ENCODE measurements at places on chromosomes 16 and 17. TPM values are rescaled to one million over a fixed set of nuclear protein-coding genes. Genes with fewer than 3 reads are reported as not detected.
A peak's percentile ranks its signal among the peaks of the same experiment; 100 is the strongest.

- DNase-seq = no peak
Measured at GRCh38 chr17:30161601-30162000, 45.0 kb downstream of the NSRP1 start.

DNA sequence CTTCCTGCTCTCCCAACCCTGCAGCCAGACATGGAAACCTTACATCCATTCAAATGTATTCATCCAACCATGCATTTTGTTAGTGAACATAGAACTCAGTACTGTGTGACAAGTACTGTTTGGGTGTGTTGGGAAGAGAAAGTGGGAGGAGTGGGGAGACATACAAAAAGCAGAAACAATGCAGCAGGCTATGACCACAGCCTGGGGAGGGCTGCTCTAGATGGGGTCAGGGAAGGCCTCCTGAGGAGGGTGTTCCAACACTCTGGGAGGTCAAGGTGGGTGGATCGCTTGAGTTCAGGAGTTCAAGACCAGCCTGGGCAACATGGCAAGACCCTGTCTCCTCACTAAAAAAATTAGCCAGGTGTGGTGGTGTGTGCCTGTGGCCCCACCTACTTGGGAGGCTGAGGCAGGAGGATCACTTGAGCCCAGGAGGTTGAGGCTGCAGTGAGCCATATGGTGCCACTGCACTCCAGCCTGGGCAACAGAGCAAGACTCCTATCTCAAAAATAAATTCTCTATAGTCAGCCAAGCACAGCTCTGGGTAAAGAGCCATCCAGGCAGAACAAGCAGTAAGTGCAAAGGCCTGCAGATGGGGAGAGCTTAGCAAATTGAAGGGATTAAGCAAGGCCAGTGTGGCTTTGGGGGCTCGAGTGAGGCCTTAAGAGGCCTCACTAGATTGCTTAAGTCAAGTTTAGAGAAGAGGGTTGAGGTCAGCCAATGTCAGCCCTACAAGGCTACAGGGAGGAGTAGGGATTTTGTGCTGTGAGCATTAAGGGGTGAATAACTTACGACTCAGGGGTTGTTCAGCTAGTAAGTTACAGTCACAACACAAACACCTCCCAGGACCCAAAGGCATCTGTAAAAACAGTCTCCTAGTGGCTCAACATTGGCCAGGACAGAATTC is 5.5 kb downstream of the SLC13A2 start:
- no peak for DNase-seq

DNA sequence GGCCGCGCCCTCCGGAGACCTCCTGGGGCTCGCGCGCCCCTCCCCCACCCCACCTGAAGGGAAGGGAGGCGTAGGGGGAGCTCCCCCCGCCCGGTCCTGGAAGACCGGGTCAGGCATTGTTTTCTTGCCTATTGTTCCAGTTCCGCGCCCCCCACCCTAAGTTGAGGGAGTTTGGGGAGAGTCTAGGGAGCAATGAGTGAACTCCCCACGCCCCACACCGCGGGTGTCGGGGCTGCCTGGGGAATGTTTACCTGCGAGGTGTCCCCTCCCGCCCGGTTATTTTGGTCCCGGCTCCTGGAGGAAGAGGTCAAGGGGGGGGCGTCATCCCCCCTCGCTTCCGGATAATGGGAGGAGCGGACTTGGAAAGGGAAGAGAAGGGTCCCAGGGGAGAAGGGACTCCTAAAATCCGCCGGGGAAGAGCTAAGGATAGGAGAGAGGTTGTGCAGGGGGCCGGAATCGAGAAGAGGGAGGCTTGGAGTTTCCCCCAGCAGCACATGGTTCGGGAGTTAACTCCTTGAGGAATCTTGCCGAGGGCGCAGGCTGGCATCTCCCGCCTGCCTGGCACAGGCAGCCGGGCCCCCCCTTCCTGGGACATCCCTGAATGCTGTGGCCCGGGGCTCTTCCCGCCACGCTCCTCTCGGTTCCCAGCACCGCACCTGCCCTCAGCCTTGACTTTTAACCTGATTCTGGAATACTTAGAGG is 881 bp downstream of the MLLT6 start:
- DNase-seq = peak; percentile 87

CARD14 gene
- polyA plus RNA-seq = 1.8 TPM

CCL7 gene
- not detected for polyA plus RNA-seq

DNA sequence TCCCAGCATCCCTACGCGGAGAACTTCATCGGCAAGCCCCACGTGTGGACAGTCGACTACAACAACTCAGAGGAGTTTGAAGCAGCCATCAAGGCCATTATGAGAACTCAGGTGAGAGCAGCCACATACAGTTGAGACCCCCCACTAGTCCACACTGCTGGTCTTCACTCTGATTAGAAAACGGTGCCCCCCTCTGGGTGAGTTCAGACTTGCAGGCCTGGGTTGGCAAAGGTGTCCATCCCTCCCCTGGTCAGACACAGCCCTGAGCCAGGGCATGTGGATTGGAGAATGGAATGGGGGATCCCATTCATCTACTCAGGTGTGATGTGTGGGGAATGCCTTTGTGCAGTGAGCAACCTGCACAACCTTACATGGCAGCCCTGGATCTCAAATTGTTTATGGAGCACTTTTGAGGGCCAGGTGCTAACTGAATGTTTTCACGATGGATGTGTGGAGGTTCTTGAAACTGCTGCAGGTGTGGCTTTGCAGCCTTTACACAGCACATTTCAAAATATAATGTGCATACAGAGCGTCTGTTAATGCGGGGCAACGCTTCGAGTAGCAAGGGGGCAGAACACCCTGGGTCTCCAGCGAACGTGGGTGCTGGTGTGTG is 72.6 kb downstream of the MGAT5B start:
- DNase-seq = no peak

DNA sequence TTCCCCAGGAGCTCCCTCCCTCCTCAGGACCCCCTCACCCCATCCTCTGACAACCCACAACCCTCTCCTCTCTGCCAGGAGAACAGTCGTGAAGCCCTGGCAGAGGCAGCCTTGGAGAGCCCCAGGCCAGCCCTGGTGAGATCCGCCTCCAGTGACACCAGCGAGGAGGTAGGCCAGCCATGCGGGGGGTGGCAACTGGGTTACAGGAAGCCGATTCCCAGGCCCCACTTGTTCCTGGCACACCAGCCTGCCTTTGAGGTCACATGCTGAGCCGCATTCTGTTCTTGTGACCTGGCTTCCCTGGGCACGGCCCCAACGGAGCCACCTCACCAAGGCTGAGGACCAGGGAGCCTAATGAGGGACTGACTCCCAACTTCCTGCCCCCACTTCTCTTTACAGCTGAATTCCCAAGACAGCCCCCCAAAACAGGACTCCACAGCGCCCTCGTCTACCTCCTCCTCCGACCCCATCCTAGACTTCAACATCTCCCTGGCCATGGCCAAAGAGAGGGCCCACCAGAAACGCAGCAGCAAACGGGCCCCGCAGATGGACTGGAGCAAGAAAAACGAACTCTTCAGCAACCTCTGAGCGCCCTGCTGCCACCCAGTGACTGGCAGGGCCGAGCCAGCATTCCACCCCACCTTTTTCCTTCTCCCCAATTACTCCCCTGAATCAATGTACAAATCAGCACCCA is 7.9 kb downstream of the NAT9 start:
- peak; percentile 81 for DNase-seq

DNA sequence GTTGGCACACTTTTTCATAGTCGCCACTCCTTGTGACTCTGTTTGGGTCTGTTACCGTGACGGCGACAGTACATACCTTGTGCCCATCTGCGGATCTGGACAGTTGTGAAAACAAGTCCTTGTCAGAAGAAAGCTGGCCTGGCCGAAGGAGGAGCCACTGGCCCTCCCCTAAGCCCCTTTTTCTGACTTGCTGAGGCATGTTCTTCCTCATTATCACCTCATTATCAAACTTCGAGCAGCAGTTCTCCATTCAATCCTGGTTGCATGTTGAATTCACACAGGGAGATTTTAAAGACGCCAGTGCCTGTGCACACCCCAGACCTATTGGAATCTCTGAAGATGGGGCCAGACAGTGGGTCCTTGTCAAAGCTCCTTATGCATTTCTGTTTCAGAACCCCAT is 61.1 kb downstream of the CYLD start:
- no peak for DNase-seq

DNA sequence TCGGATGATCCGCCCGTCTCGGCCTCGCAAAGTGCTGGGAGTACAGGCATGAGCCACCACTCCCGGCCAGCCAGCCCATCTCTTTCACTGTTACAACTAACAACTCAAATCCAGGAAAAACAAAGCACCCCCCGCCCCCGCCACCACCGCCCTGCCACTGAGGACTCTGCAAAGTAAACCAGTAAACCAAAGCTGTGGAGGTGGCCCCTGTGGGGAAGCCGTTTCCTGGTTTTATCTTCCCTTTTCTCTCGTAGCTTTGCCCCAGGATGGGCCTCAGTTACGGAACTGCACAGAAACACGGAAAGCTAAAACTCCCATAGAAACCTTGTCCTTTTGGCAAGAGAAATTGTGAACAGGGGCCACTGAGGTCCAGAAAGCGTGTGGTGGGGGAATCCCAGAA is 17.5 kb downstream of the CHMP6 start:
- no peak for DNase-seq

KRT20 gene
- polyA plus RNA-seq = 1,227 TPM

C17orf78 gene
- not detected for polyA plus RNA-seq

DNA sequence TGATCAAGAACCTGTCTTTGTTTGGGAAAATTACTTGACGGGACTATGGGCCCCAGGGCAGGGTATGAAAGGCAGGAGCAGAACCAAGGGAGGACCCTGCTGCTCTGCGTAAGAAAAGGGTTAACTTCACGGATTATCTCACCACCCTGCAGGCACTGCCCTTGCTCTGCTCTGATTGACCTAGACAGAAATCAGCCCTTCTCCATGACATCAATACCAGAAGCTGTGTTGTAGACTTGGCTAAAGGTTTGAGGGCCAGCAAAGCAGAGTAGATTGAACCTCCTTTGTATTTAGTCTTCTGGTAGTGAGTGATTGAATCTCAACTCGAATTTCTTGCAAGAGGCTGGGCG is 52.9 kb upstream of the ETV4 start:
- no peak for DNase-seq

DPEP1 gene
- polyA plus RNA-seq = 0.92 TPM

TM4SF5 gene
- 11.1 TPM for polyA plus RNA-seq

- DNase-seq = no peak
Measured at GRCh38 chr17:1002771-1003555, 6.0 kb downstream of the TIMM22 start.

HBA2 gene
- 7.1 TPM for polyA plus RNA-seq

LRRC36 gene
- not detected for polyA plus RNA-seq

GRCh38 chr16:86868786-86869185 is 290.4 kb downstream of the FOXL1 start:
- no peak for DNase-seq

GRCh38 chr16:3183445-3184139 is 4.4 kb upstream of the OR1F1 start:
- no peak for DNase-seq

GRCh38 chr16:58318391-58318790 is 23.6 kb upstream of the PRSS54 start:
- no peak for DNase-seq

DNA sequence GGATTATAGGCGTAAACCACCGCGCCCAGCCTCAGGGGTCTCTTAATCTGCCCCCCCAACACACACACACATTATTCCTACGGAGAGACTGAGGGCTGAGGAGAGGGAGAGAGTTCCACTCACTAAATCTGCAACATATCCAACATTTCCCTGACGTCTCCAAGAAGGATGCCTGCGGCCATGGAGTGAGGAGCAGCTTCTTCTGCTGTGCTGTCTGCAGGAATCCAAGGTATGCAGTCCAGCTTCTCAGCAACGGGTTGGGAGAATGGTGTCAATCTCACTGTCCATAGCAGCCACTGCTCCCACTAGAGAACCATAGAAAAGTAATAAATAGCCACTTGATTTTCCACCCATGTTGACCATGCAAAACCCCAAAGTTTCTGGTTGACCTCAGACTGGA is 5.1 kb upstream of the PLXDC1 start:
- DNase-seq = no peak

- DNase-seq = peak; percentile 27
Measured at GRCh38 chr17:58320570-58321323, 7.8 kb downstream of the TSPOAP1 start.

- no peak for DNase-seq
Measured at GRCh38 chr16:77761204-77761603, 27.2 kb upstream of the VAT1L start.

DNA sequence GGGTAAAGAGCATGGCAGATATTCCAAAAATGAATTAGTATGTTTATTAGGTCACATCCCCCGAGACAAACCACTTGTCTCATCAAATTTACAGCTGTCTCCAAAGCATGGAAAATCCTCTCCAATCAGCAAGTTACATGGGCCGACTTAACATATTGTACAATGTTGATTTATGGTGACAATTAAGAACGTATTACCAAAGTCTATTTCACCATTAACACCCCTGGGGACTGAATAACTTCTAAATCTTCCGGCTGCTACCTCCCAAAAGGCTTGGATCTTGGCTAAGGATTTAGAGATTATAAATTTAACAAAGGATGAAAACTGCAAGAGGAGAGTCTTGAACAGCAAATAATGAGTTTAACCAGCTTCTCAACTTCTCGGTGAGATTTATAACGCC is 311.9 kb downstream of the NPIPA8 start:
- DNase-seq = no peak

C16orf96 gene
- polyA plus RNA-seq = 0.09 TPM

ACE gene
- 9.8 TPM for polyA plus RNA-seq

- peak; percentile 95 for DNase-seq
Measured at GRCh38 chr16:50210266-50211038, 55.9 kb upstream of the ADCY7 start.

DNA sequence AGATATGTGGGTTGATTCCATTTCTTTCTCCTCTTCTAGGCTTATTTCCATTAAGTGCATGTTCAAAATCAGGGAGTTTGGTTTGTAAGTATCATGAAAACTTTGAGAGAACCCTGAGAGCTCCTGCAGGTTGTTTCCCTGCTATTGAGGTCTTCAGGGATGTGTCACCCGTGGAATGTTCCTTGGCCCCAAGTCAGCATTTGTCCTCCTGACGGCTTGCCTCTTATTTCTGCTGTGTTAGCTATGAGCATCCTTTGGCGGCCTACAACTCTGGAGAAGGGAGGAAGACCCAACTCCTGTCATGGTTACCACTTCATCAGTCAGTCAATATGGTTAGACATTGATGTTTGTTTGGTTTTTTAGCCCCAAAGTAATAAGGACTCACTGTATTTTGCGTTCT is 180.8 kb downstream of the FTO start:
- DNase-seq = no peak

CAPNS2 gene
- polyA plus RNA-seq = not detected

DNA sequence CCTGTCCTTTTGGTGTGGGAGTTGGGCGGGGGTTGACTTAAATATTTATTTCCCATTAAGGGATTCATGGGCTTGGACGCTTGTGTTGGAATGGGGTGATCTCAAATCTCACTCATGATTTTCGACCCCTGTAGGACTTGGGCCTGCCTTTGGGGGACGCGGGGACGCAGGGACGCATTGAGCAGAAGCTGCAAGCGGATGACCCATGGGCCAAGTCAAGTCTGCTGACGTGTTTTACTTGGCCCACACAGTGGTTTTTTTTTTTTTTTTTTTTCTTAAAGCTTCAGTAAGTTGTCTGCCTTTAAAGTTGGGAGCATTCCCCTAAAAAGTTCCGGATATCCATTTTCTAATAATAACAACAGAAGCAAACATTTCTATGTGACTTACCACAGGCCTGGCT is 28.9 kb downstream of the CMIP start:
- DNase-seq = no peak

GRCh38 chr17:19717031-19717360 is 612 bp upstream of the SLC47A2 start:
- peak; percentile 56 for DNase-seq

- DNase-seq = no peak
Measured at GRCh38 chr17:45664921-45665320, 119.2 kb upstream of the CRHR1 start.

GRCh38 chr16:27048316-27048715 is 18.4 kb upstream of the C16orf82 start:
- no peak for DNase-seq

All from sigmoid colon (tissue), 7 donors.